ENCODE measurements at places on chromosomes 5 and 9.
A peak's percentile ranks its signal among the peaks of the same experiment; 100 is the strongest.

GRCh38 chr5:73901043-73901442, 275.0 kb downstream of the ARHGEF28 start:
- no peak for DNase-seq

DNA sequence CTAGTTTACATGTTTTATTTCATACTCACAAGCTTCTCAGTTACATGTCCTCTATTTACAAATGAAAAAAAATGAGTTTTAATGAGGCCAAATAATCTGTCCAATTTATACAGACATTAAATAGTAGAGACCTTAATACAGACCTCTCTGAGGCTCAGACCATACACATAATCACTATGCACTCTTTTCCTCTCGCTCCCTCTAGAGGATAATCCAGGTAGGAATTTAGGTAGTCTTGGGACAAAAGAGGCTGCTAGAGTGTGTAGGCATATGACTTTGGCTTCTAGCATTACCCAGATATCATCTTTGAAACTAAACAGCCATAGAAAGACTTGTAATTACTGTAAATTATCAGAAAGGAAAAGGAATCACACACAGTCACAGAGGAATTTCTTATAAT, 444.7 kb downstream of the HINT1 start:
- DNase-seq = no peak

- DNase-seq = no peak
These were observed 261.6 kb downstream of the NFIB start for GRCh38 chr9:14052359-14052758.

GRCh38 chr5:51983161-51983560, 599.9 kb downstream of the ISL1 start:
- DNase-seq = no peak

- DNase-seq = no peak
These were observed 48.8 kb downstream of the SH3GL2 start for GRCh38 chr9:17627641-17628040.

DNA sequence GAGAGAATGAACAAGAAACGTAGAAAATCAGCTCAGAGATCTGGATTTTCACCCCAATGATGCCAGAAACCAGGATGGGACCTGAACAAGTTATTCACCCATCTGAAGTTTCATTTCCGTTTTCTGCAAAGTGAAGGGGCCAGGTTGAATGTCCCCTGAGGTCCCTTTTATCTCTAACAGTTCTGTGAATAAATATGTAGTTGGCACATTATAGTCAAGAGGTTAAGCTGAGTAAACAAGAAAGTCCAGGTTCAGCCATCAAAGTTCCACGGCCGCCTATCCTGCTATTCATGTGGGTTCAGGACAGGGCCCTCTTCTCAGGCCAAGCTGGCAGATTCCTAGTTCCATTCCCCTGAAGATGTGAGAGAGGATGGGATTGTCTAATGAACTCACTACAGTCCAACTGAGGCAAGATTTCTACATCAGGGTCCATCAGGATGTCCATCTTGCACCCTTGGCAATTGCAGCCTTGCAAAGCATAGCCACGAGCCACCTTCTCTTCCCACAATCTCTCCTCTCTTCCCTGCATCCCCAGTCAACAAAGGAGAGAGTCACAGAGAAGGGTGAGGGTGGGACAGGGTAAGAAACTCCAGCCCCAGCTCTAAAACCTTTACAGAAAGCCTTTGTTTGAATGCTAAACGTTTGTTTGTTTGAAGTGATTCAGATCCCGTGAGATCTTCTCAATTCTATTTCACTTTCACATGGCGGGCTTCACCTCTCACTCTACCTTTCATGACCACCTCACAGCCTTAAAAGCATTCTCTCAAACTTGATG, 311.0 kb downstream of the SLIT3 start:
- no peak for DNase-seq

GRCh38 chr9:126722922-126723806, 81.7 kb upstream of the ZBTB43 start:
- peak; percentile 27 for DNase-seq

DNA sequence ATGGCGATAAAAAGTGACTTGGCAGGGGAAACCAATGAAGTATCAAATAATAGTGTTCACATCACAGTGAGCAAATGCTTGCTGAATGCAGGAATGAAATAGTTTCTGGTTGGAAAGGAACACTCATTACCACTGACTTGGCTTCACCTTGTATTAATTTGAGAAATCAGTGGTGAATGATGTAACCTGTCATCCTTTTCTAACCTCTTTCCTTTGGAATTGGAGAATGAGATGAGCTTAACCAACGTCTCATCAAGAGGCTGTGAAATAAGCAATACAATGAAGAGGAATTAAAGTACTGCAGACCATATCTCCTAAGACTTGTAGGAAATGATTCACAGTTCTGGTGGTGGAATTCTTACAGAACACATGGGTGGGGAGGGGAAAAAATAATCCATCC, 192.2 kb downstream of the DMAC1 start:
- no peak for DNase-seq

DNA sequence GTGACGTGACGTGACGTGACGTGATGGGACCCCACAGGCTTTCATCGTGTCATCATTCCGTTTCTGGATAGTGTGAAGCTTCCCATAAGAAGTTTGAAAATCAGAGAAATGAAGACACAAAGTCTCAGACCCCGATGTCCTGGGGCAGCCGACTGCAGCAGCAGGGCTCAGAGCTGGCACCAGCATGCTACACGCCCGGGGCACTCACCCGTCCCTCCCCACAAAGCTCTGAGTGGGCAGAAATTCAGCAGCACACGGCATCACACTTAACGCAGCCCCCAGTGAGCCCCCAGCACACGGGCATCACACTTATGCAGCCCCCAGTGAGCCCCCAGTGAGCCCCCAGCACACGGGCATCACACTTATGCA, 42.2 kb downstream of the SLC12A7 start:
- DNase-seq = no peak

GRCh38 chr9:36828611-36829013, 205.5 kb downstream of the PAX5 start:
- no peak for DNase-seq

- no peak for DNase-seq
These were observed 36.2 kb downstream of the IARS1 start for GRCh38 chr9:92257327-92257726.

DNA sequence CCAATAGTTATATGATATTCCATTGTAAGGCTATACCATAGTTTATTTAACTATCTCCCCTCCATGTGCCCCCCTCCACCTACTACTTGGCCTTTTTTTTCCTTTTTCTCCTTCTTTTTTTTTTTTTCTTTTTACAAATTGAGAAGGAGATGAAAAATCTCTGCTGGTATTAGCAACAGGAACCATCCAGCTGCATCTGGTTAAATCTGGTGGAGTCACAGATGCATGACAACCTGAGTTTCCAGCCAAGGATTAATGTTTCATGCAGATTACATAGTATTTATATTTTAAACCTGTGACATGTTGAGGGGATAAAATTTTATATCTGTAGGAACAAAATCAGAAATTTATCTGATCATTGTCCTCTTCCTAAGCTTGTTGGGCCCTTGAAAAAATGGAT, 128.5 kb upstream of the IQGAP2 start:
- DNase-seq = no peak

DNA sequence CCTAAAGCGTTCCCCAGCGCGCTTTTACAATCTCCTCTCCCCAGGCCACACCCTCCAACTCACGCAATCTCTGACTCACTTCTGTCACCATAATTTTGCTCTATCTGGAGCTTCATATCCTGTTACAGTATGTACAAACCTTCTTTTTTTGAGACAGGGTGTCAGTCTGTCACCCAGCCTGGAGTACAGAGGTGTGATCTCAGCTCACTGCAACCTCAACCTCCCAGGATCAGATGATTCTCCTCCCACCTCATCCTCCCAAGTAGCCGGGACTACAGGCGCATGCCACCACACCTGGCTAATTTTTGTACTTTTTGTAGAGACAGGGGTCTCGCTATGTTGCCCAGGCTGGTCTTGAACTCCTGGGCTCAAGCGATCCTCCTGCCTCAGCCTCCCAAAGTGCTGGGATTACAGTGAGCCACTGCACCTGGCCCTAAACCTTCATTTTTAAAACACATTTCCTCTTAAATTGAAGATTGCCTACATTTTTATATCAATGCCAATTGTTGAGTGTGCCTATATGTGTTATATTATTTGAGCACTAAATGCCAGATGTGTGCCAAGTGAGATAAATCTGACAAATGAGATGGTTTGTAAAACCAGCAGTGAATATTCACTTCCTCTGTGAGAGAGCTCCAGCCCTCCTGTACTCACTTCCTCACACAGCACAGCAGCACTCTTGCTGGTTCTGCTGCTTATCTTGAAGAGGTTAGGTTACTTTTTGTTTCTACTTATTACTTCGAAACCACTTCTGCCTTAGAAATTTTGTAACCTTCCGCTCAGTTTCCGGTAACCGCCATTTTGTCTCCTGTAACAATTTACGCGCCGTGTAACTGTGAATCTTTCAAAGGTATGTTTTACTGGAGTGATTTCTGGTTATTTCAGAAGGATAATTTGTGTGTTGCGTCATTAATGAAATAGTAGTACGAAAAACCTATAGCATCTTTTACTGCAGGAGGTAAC, 57.9 kb downstream of the DOCK8 start:
- DNase-seq = peak; percentile 88

- no peak for DNase-seq
These were observed 481.2 kb upstream of the KLF4 start for GRCh38 chr9:107970726-107971125.

DNA sequence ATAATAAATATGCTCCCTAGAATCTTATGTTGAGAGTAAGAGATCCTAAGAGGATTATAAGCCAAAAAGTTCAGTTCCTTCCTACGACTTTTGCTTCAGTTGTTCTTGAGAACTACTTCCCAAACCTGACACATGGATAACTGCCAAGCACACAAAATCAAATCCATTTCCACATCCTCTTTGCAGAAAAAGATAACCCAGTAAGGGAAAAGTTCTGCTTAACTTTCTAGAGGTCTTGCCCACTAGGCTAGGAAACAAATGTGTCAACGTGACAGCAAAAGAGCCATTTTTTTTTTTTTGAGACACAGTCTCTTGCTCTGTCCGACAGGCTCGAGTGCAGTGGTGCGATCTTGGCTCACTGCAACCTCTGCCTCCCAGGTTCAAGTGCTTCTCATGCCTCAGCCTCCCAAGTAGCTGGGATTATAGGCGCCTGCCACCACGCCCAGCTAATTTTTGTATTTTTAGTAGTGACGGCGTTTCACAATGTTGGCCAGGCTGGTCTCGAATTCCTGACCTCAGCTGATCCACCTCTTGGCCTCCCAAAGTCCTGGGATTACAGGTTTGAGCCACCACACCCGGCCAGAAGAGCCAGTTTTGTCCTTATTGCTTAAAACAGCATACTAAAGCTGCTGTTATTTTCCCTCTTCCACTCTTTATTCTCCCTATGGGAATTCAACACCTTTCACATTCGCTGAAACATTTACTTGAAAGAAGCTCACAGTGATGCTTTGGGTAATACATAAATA, 24.2 kb downstream of the CSNK1A1 start:
- no peak for DNase-seq

DNA sequence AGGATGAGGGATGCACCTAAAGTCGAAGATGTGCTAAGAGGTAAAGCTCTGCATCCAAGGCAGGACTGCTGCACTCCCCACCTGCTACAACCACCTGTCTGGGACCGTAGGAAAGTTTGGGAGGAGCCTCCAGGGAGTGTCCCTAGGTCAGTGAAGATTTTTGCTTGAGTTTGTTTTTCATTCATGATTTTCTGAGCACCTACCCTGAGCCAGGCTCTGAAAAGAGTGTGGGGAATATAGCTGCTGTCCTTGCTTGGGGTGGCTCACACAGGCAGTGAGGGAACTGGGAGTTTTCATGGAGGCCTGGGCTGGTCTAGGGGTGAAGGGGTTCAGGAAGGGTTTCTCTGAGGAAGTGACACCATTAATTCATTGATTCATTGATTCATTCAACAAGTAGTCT, 48.9 kb downstream of the SAR1B start:
- DNase-seq = no peak

DNA sequence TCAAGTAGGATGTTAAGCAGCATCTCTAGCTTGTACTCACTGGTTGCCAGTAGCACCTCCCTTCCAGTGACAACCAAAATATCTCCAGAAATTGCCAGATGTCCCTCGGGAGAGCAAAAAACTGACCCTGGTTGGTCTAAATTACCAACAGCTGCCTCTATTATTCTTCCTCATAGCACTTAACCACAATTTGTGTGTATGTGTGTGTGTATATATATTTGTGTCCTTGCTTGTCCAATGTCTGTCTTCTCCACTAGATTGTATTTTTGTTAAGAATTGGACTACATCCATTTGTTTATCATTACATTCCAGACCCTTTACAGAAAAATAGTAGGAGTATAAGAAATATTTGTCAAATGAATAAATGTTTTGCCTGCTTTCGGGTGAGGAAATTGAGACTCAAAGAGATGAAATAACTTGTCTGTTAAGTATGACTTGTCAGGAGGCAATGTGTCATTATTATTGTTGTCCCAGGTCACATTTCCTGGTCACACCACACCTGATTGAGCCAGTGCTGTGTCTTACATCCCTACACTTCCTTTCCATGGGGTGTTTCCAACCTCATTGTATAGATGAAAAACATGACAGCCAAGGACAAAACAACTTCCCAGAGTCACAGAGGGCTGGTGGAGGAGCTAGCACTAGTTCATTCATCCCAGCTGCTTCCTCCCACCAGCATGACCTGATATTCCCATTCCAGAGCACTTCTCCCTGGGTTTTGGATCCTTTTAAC, 11.4 kb upstream of the GRPEL2 start:
- no peak for DNase-seq

- DNase-seq = no peak
These were observed 858 bp upstream of the SOWAHA start for GRCh38 chr5:132812123-132812765.

GRCh38 chr5:157734436-157734835, 3.2 kb downstream of the THG1L start:
- DNase-seq = no peak

Data from KG1 (cell line).